ENCODE measurements at places on chromosomes 11 and 22.

- peak overlapping the region; percentile 65 for H3K4me3 ChIP-seq
- H3K4me1 ChIP-seq = peaks cover 8% of the 10 kb centered on the region
- H3K27me3 ChIP-seq = peaks cover 32% of the 10 kb centered on the region
- no peak overlapping the region for H3K27ac ChIP-seq
- DNase-seq = no peak
- no peaks in the 10 kb centered on the region for H3K36me3 ChIP-seq
Measured at GRCh38 chr11:125063429-125064043, 431 bp downstream of the SLC37A2 start.

GRCh38 chr11:67289226-67289650 is at the start of gene ANKRD13D:
Gene ANKRD13D (plus strand): TSS chr11:67289303. CDS start chr11:67289461, 158 bp downstream.
- H3K4me1 ChIP-seq = peaks cover 13% of the 10 kb centered on the region
- no peak for DNase-seq
- H3K36me3 ChIP-seq = peaks cover 48% of the 10 kb centered on the region
- peak within 1 kb of the TSS; percentile 91 for H3K27ac ChIP-seq

DNA sequence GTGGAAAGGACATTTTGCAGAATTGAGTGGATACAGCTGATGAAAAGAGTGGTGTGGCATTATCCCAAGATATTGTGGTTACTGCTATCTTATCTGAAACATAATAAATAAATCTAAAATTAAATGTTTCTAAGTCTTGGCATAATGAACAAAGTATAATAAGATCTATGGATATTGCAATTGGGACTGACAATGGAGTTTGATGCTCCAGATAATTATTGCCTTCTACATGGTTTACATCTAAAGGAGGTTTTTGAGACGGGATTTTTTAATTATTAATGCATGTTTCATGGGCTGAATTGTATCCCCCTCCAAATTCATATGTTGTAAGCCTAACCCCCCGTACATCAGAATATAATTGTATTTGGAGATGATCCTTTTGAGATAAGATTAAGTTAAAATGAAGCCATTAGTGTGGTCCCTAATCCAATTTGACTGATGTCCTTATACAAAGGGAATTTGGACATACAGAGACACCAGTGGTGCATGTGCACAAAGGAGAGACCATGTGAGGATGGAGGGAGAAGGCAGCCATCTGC is 198.5 kb downstream of the MSANTD4 start:
- H3K27ac ChIP-seq = no peak overlapping the region
- H3K4me3 ChIP-seq = no peak overlapping the region
- H3K27me3 ChIP-seq = no peaks in the 10 kb centered on the region
- no peaks in the 10 kb centered on the region for H3K4me1 ChIP-seq
- DNase-seq = no peak
- no peaks in the 10 kb centered on the region for H3K36me3 ChIP-seq

DNA sequence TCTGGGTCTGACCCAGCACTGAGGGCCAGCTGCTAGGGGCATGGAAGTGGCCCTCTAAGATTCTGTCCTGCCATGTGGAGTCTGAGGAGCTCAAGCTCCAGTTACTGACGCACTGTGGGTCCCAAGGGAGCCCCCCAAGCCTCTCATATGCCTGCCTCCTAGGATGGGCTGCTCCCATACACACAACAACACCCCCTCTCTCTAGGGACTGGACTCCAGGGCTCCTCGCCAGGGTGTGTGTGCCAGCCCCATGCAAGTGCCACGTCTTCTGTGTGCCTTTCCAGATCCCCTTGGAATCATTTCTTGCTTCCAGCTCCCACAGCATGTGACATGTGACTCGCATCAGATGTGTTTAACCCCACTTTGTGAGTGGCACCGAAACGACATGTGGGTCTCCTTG is 234.5 kb downstream of the CEP164 start:
- no peaks in the 10 kb centered on the region for H3K27me3 ChIP-seq
- no peak for DNase-seq
- H3K4me3 ChIP-seq = no peak overlapping the region

- H3K4me1 ChIP-seq = peaks cover 11% of the 10 kb centered on the region
- H3K4me3 ChIP-seq = peak overlapping the region; percentile 87
- peak overlapping the region; percentile 64 for H3K27ac ChIP-seq
- H3K36me3 ChIP-seq = peaks cover 45% of the 10 kb centered on the region
Measured at GRCh38 chr11:62573006-62573591, 592 bp downstream of the EEF1G start.

DNA sequence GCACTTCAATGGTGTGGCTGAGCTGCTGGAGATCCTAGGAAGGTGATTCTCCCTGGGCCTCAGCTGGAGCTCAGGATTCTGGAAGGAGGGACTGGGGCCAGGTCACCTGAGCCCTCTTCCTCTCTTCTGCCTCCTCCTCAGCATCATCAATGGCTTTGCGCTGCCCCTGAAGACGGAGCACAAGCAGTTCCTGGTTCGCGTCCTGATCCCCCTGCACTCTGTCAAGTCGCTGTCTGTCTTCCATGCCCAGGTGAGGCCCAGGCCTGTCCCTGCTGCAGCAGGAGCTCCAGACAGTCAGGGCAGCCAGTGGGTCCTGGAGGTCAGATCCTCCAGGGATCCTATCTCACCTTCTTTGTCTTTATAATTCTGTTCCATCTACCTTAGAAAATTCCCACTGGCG is 5.4 kb downstream of the GPHA2 start:
- peaks cover 2% of the 10 kb centered on the region for H3K4me1 ChIP-seq
- DNase-seq = no peak
- no peaks in the 10 kb centered on the region for H3K27me3 ChIP-seq
- no peak overlapping the region for H3K27ac ChIP-seq

- no peak overlapping the region for H3K27ac ChIP-seq
- no peak overlapping the region for H3K4me3 ChIP-seq
- no peaks in the 10 kb centered on the region for H3K36me3 ChIP-seq
- DNase-seq = no peak
Measured at GRCh38 chr11:68324695-68325094, 12.3 kb downstream of the LRP5 start.

DNA sequence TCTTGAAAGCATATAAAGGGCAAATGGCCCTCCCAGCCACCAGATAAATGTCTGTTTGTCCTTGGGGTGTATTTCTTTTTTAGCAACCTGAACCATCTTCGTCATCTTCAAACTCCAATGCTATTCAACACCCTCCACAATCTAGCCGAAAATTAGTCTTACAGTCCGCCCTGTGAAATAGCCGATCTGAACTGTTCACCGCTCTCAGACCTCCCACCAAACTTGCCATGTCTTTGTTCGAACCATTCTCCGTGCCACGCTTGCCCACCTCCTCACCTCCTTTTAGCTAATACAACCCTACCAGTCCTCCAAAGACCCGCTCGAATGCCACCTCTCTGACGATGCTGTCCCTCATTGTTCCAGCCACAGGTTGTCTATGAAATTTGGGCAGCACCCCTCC is 46.0 kb downstream of the SC5D start:
- H3K36me3 ChIP-seq = no peaks in the 10 kb centered on the region
- DNase-seq = no peak
- H3K27me3 ChIP-seq = peaks cover 2% of the 10 kb centered on the region
- H3K4me1 ChIP-seq = no peaks in the 10 kb centered on the region
- no peak overlapping the region for H3K27ac ChIP-seq

- H3K4me1 ChIP-seq = peaks cover 3% of the 10 kb centered on the region
- H3K27me3 ChIP-seq = no peaks in the 10 kb centered on the region
- no peaks in the 10 kb centered on the region for H3K36me3 ChIP-seq
- DNase-seq = no peak
Measured at GRCh38 chr11:9827708-9828107, 163.8 kb downstream of the SWAP70 start.

DNA sequence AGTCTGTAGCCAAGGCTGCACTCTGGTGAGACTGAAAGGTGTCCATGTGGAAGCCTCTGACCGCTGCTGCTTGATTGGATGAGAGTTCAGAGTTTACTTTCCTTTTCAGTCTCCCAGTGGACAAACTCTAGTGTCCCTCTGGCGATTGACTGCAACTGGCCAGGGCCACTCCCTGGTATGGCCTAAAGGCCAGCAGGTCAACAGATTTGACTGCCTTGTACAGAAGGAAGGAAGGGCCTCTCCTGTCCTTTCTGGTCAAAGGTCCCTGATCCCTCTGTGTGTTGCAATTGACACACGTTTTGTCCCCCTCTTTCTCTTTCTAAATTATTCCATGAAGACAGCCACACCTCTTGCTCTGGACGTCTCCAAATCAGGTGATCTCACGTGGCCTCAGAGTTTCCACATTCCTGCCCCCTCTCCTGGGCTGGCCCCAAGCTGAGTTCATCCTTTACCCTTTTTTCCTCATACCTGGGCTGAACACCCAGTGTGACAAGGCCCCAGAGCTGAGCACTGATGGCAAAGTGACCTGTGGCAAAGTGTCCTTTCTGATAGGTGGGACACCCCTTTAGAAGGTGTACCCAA is 18.7 kb upstream of the FBLN1 start:
- no peaks in the 10 kb centered on the region for H3K27me3 ChIP-seq
- DNase-seq = peak; percentile 97
- H3K4me3 ChIP-seq = no peak overlapping the region
- peaks cover 14% of the 10 kb centered on the region for H3K4me1 ChIP-seq
- no peaks in the 10 kb centered on the region for H3K36me3 ChIP-seq

DNA sequence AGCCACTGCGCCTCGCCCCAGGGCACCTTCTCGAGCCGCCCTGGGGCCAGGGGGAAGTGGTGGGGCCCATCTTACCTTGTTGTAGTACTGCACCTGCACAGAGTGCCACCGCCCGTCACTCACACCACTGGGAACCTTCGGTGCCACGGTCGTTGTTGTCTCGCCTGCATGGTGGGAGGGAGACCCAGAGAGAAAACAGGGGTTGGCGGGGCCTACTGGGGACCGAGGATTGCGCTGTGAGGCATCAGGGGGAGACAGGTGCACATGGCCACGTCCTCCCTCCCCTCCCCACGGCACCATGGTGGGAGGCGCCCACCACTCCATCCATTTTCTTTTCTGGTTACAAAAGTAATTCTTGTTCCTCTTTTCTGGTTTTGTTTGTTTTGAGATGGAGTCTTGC is 97.8 kb downstream of the TRMU start:
- no peak for DNase-seq
- H3K4me1 ChIP-seq = peaks cover 2% of the 10 kb centered on the region
- peaks cover 8% of the 10 kb centered on the region for H3K36me3 ChIP-seq

DNA sequence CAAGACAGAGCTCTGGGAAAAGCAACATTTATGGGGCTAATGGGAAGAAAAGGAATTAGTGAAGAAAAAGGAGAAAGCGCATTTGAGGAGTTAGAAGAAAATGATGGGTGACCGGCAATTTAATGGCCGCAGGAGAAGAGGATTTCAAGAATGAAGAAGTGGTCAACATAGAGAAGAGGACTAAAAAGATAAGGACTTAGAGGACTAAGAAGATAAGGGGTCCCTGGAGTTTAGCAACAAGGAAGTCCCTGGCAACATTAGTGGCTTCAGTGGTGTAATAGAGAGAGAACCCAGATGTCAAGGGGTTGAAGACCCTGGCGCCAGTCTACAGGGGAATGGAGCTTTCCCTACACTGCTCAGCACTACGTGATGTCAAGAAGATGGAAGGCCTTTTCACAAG is 32.3 kb downstream of the WEE1 start:
- H3K36me3 ChIP-seq = no peaks in the 10 kb centered on the region
- H3K27me3 ChIP-seq = no peaks in the 10 kb centered on the region
- no peak overlapping the region for H3K27ac ChIP-seq
- no peak for DNase-seq
- no peak overlapping the region for H3K4me3 ChIP-seq
- H3K4me1 ChIP-seq = peaks cover 9% of the 10 kb centered on the region

- DNase-seq = no peak
- no peaks in the 10 kb centered on the region for H3K4me1 ChIP-seq
- no peak overlapping the region for H3K4me3 ChIP-seq
- H3K36me3 ChIP-seq = no peaks in the 10 kb centered on the region
Measured at GRCh38 chr11:97860237-97860636, 1160.5 kb upstream of the CNTN5 start.

DNA sequence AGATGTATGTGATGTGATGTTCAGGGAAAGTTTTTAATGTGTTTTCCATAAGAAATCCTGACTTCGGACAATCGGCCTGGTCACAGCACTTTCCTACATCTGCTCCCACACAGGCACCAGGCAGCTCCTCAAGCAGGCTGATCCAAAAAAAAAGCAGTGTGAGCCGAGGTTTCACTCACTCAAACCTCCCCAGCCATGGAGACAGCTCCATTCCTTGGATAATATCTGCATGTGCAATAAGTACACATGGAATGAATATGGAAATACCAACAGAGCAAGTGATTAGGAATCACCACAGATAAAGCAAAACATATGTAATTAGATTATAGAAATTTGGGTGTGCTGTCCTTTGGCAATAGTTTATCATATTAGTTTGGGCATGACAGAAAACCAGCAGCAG is 88.8 kb upstream of the API5 start:
- H3K4me3 ChIP-seq = no peak overlapping the region
- DNase-seq = peak; percentile 82
- H3K27me3 ChIP-seq = no peaks in the 10 kb centered on the region
- peaks cover 3% of the 10 kb centered on the region for H3K4me1 ChIP-seq
- H3K36me3 ChIP-seq = no peaks in the 10 kb centered on the region

- peaks cover 4% of the 10 kb centered on the region for H3K36me3 ChIP-seq
- no peak overlapping the region for H3K4me3 ChIP-seq
- H3K27ac ChIP-seq = no peak overlapping the region
- no peaks in the 10 kb centered on the region for H3K27me3 ChIP-seq
- peaks cover 19% of the 10 kb centered on the region for H3K4me1 ChIP-seq
- no peak for DNase-seq
Measured at GRCh38 chr11:117300283-117300663, 9.1 kb downstream of the BACE1-AS start.

DNA sequence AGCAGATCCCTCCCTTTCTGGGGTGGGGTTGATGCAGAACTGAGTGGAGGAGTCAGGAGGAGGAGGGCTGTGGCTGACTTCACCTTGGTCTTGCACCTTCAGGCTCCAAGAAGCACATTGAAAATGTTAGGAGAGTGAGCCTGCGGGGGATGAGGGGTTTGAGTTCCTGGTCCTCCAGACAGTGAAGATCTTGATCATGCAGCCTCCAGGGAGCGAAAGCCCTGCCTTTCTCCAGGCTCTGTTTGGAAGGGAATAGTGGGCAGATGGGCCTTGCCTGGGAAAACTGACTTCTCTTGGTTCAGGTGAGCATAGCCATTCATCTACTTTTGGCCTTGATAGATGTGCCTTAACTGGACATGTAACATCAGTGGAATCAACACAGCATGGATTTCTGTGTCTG is 267.6 kb upstream of the B3GAT1 start:
- DNase-seq = no peak
- no peaks in the 10 kb centered on the region for H3K27me3 ChIP-seq
- no peaks in the 10 kb centered on the region for H3K4me1 ChIP-seq
- H3K27ac ChIP-seq = no peak overlapping the region
- no peak overlapping the region for H3K4me3 ChIP-seq

- peaks cover 18% of the 10 kb centered on the region for H3K4me1 ChIP-seq
- no peak for DNase-seq
- H3K27me3 ChIP-seq = no peaks in the 10 kb centered on the region
- H3K36me3 ChIP-seq = peaks cover 2% of the 10 kb centered on the region
- H3K4me3 ChIP-seq = no peak overlapping the region
Measured at GRCh38 chr11:35997902-35998520, 54.1 kb downstream of the LDLRAD3 start.
